Activated naive CD8-positive, alpha-beta T cell treated with anti-CD3 and anti-CD28 coated beads, Interleukin-2, amount 50 U/mL, for 16 hours (primary cell): ENCODE measurements at places on chromosomes 13 and 19.

DNA sequence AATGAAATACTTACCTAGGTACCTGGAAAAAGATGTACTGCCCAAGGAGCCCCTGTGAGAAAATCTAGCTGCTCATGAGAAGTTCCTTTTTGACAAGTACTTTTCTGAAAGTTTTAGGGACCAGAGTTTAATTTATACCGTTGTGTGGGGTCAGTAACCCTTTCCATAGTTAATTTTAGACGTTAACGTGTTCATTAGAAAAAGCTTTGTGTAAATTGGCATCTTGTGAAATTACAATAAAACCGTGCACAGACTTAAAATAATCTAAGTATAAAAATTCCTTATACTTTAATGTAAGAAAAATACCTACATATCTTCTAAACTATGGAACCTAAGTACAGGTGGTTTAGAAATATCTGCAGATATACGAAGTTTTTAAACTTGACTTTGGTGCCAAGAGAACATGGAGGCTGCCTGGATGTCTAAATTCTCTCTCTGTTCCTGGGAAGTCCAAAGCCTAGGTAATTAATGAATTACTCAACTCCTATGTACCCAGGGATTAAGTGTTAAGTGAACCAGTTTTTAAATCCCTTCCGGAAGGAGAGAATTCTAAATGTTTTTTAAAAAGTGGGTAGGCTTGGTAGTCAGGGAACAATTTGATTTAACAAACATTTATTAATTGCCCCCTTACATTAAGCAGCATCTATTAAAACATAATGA is 50.2 kb upstream of the PDX1 start:
- DNase-seq: no peak

DNA sequence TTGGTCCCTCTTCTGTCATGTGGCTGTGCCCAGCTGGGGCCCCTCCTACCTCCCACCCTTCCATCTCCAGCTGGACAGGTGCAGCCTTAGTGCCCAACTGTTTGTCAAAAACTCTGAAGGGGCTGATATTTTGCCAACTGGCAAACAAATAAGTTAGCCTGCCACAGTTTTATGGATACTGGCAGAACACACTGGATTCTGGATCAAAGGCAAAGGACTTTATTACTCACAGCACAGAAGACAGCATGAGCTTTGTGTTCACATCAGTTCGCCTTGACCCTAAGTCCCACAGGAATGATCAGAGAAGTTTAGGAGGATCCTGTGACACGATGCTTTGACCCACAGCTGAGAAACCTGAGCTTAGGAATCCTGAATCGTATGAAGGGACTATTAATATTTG is 16.4 kb downstream of the KLK2 start:
- DNase-seq: no peak

- DNase-seq: no peak
Observed at GRCh38 chr19:35717665-35718344, at the start of gene KMT2B. Gene KMT2B, plus strand, starts transcription at chr19:35718003. Its CDS starts 16 bp downstream, at chr19:35718019.

GRCh38 chr19:2014131-2014571 is 1.4 kb downstream of the BTBD2 start:
- DNase-seq: no peak
